ENCODE measurements at places on chromosomes 11 and 22.

DNA sequence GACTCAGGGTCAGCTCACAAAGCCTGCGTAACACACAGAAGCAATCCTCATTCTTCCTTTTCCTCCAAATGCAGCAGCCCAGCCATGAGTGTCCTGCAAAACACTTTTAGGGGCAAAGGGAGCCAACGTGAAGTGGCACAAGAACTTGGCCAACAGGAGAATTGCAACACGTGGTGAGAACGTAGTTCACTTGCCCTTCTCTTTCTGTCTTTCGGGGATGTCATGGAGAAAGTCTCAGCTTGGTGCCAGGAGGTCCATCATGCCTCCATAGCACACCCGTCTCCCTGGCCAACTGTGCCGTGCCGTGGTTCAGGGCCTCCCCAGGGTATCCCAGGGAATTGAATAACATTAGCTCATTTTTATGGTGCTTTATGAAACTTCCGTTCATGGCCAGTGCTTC is 98.5 kb upstream of the ANO1 start:
- DNase-seq: no peak

GRCh38 chr11:64247729-64248531 is 1.2 kb upstream of the PPP1R14B start:
- DNase-seq: no peak

DNA sequence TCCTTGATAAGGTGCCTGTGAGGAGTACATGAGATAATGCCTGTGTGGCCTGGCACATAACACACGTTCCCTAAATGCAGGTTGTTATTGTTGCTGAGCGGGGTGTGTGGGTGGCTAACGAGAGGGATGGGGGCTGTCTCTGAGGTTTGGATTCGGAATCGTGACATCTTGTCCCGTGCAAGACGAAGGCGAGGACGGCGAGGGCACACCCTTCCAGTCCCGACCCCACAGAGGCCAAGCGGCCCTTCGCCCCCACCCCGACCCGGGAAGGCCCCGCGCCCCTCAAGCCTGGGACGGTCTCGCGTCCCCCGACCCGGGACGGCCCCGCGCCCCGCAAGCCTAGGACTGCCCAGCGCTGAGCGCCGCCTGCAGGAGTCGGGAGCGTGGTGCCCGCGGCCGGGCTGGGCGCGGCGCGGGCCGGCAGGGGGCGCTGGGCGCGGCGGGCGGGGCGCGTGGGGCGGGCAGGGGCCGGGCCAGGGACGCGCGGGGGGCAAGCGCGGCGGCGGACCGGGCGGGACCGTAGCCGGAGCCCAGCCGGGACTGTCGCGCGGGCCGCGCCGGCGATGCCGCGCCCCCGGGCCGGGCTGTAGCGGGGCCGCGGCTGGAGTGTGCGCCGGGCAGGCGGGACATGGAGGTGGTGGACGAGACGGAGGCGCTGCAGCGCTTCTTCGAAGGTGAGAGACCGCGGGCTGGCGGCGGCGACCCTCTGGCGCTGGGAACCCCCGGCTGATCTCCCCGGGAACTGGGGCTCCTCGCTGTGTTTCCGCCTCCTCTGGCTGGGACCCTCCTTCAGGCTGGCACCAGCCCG is at the start of gene MYRF:
TSS of gene MYRF (plus strand) at position 520 of the 808 bp plus-strand sequence. CDS start at position 629, 109 bp downstream.
- no peak for DNase-seq

GRCh38 chr22:25114369-25115362 is 85.0 kb upstream of the CRYBB3 start:
- DNase-seq: no peak

GRCh38 chr11:134543645-134544044 is 131.6 kb upstream of the B3GAT1 start:
- no peak for DNase-seq

DNA sequence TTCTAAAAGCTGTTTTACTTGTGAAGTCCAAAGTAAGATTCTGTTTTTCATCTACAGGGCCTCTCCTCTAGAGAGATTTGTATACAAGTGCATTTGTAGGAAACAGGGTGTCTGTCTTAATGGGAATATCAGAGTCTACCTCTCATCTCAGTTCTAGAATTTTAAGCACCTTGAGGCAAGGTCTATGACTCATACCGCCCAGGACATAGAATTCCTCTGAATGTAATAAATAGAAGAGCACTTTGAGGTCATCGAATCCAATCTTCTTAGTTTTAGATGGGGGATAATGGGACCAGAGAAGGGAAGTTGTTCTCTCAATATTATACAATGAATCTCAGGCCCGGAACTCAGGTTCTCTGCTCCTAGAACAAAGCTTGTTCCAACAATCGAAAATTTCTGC is 101.8 kb upstream of the TIMP3 start:
- no peak for DNase-seq

- DNase-seq: no peak
These were observed 48.7 kb upstream of the SYT13 start for GRCh38 chr11:45334836-45335235.

- DNase-seq: no peak
These were observed 95.9 kb downstream of the TIMP3 start for GRCh38 chr22:32897400-32897799.

DNA sequence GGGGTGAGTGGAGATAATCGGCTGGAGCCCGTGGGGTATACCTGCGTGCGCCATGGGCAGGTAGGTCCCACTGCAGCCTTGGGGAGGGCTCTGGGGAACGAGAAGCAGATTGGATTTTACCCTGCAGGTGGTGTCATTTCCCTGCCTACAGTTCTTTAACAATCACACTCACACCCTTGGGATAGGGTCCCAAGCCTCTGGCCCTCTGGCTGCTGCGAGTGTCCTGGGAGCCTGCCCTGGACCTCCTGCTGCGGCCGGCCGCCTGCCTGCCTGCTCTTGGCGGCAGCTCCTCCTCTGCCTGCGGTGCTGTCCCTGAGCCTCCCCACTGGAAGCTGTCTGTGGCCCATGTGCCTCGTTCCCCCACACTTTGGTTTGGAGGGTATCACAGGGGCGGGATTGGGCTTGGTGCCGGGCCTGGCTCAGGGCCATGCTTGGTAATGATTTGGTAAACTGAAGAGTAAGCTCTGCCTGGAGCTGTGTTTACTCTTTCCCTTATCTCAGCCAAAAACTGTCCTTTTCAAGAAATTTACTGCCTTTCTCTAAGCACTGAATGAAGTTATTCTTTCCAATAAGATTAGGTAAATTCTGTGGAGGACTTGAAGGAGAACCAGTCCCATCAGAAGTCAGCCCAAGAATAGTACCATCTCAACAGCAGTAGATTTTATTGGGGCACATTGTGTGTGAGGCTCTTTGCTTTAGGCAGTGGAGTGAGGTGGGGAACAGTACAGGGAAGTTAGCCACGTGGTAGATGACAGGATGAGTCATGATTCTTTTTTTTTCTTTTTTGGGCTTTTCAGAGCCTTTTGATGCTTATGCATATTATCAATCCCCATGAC is 53.7 kb downstream of the TBC1D22A start:
- DNase-seq: no peak

DNA sequence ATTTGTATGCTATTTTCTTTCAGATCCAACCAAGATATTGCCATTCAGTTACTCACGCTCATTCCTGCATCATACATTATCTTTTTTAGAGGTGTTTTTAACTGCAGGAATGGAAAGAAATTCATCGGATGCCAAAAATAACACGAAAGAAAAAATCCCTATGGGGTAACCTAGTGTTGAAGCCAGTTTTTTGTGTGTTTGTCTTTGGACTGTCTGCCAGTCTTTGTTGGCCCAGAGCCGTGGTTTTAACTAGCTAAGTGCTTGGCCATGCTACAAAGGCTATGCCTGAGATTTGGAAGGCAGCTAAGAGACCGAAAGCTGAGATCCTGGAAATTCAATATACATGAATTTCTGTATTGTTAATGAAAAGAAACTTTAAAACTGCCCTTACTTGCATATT is 309.8 kb upstream of the CNTN5 start:
- DNase-seq: no peak

DNA sequence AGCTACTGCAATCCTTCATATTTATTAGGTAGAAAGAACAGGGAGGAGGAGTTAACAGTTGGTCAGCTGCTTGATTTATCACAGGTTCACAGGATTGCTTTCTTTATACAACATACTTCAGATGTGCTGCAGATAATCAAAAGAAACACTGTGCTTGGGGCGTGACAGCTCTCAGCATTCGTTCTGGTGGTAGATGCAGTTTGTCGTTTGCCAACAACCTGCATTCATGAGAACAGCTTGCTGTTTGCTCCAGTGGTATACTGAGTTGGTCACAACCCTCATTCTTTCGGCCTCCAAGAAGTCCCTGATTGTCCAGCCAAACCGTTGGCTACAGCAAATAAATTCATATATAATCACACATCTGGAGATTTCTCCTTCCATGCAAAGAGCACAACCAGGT is 120.5 kb downstream of the ZNF280B start:
- no peak for DNase-seq

- no peak for DNase-seq
These were observed 8.5 kb downstream of the BIK start for GRCh38 chr22:43118953-43119458.

GRCh38 chr11:57073128-57073527 is 84.4 kb downstream of the OR5AK2 start:
- no peak for DNase-seq

DNA sequence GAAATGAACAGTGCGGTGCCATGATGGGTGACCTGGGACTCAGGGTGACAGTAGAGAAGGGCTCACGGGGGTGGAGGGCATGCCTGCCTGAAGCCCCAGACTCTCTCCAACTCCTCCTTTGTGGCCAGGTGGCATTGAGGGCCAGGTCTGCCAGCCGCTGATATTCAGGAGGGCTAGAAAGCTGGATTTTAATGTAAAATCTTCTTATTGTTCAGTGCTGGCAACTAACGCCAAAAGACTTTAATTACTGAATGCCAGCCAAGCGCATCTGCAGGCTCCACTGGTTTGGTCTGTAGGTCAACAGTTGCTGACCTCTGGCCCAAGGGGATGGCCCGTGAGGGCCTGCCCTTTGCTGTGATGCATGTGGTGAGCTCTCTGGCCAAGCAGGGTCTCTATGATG is 10.3 kb downstream of the MRGPRG start:
- no peak for DNase-seq
